GM19239 (cell line): ENCODE measurements at places on chromosomes 6 and 20.

- DNase-seq = no peak
Measured at GRCh38 chr6:113732384-113732966, 124.7 kb upstream of the MARCKS start.

- DNase-seq = no peak
Measured at GRCh38 chr6:132530293-132530974, 7.6 kb upstream of the TAAR9 start.

DNA sequence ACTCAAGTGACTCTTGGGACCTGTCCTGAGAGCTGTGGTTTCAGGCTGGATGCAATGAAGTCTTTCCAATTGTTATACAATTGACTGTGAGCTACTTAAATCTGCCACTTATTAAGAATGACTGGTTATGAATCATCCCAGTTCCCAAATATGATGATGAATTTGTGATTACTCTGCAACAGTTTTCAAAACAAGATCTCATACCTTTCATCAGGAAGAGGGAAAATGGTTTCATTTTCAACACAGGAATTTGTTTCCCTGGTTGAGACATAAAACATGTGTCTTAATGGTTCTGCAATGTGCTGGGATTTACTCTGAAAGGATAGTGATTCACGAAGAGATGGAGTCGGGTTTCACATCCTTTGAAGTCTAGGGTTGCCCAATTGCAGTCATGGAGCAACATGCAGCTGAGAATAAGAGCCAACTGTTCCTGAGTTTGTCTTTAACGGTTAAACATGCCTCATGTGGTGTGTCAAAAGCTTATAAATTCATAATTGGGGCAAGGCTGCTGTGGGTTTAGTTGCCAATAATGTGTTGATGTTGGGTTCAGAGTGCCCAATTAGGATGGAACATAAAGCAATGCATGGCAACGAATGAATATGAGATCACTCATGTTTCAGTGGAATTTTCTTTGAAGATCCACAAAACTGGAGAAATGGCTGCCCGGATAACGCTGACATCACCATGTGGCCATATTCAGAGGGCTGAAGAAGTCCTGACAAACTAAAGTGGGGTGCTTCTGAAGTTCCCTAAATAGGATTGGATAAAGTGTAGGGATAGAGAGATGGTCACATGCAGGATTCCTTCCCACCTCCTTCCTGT is 41.0 kb downstream of the CYP24A1 start:
- no peak for DNase-seq

DNA sequence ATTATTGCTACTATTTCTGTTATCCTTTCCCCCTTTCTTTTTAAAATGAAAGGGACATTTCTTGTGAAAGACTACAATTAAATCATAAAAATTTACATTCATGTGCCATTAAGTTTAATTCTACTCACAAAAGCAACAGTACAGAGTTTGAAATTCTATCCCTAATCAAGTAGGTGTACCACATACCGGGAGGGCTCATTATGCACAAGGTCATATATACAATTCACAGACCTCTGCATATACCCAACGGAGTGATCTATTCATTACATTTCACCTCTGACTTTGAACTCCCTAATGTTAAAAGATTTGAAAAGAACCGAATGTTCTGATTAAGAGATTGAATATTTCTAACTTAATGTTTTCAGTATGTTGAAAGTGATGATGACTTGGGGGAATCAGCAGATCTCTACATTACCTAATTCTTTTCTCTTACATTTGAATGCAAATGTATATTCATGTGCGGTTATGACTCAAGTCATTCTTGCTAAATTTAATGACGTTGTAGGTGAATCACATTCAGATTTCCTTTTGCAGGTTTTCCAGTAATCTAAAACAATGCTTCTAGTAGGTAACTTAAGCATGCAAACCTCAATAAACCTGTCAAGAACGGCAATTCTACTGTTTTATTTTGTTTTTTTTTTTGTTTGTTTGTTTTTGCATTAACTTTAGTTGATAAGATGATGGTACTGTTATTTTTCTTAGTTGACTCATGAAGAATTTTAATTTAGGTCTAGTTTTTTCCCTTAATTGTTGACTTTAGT is 7.3 kb downstream of the EYA4 start:
- no peak for DNase-seq

DNA sequence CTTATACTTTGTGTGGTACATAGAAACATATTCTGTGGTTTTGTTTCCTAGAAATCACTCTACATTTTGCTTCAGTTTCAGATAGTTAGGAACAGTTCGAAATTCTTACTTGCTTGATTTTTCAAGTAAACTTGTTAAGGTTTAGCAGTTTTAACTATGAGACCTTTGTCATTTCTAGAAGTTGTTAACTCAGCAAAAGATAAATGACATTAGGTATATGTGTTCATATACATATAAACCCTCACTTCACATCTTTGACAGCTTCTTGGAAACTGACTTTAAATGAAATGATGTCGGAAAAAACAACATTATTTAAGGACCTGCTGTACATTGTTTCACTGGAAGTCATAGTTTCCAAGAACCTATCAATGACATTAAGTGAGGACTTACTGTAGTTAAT is 96.2 kb downstream of the FIG4 start:
- no peak for DNase-seq

GRCh38 chr20:17298171-17298570 is 71.3 kb downstream of the PCSK2 start:
- no peak for DNase-seq

DNA sequence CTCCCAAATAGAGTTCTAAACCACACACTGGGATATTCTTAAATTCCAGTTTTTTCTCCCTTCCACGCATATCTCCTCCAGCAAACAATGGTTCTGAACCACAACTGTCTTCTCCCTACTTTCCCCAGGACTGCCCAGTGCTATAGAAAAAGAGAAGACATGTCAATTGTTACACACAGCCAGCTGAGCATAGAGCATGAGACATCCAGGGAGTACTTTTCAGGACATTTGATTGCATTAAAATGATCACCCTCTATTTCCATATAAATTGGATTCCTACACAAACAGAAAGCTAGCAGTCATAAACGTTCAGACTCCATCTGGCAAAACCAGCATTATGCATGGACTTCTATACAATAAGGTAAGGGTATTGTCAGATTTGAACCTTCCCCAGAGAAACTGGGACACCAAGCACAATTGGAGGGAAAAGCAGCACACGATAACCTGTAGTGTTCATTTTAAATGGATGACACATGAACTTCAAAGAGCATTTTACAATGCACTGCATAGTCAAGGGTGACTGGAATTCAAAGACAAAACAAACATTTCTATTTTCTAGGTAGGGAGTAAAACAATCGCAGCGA is 93.1 kb upstream of the HEY2 start:
- DNase-seq = no peak

GRCh38 chr6:17615794-17616193 is 15.7 kb downstream of the FAM8A1 start:
- no peak for DNase-seq

DNA sequence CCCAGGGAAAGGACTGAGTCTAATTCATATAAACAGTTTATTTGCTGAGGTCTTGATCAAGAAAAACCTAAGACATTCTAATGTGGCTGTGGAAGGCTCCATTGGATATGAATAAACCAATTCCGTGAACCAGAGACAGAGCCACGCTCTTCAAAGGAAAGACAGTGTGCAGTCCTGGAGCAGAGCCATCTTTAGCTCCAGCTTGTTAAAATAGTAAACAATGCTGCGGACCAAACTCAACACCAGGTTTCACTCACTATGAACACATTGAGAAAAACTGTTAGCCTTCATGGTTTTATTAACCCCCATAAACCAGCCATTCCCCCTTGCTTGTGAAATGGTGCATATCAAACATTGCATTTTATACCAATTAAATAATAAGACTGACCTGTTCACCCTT is 61.9 kb downstream of the COL9A1 start:
- no peak for DNase-seq

DNA sequence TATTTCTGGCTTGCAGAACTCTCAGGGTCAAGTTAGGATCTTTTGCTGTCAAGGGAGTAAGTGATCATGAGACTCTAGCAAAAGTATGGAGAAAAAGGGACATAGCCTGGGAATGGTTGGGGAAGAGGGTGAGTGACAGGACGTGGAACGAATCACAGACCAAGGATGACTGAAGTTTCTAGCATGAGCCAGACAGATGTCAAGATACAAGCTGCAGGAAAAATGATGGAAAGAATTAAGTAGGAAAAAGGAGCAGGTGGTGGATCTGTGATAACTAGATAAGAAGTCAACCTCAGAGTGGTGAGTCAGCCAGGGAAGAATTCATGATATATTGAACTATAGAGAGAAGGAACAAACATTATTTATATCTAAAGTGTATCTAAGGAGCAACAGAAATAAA is 159.8 kb upstream of the SYNDIG1 start:
- DNase-seq = no peak

DNA sequence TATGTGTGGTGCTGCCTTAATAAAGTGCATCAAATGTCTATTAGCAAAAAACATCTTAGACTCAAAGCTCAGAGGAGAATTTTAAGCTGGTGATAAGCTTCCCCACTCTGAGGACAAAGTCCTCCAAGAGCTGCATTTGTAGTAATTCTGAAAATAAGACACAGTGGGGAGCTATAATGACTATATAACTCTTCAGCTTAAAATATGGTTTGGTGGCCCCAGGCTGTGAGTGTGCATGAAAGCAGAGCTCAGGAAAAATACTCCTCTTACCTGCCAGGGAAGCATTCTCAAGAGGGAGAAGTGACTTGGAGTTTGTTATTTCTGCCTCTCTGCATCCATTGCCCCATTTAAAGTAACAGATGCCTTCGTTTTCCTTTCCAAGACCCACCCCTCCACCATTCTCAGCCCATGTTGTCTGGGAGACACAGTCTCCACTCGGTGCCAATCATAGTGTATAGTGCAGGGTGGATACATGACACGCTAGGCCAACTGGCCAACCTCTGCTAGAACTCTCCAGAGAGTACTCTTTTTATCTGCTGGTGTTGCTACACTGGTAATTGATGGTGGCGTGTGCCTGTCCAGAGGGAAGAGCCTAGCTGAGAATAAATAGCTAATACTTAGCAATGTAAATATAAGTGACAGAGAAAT is 229.2 kb downstream of the PHF3 start:
- DNase-seq = no peak
